Activated CD4-positive, alpha-beta T cell treated with anti-CD3 and anti-CD28 coated beads, Interleukin-2, Interleukin-6, amounts not matched to agents 100 ng/mL and 50 ng/mL, durations not matched to agents 16 hours and 8 hours (primary cell): ENCODE measurements at places on chromosomes 3 and 15.

- DNase-seq = peak; percentile 79
Measured at GRCh38 chr15:94229591-94230369, 1.6 kb upstream of the MCTP2 start.

DNA sequence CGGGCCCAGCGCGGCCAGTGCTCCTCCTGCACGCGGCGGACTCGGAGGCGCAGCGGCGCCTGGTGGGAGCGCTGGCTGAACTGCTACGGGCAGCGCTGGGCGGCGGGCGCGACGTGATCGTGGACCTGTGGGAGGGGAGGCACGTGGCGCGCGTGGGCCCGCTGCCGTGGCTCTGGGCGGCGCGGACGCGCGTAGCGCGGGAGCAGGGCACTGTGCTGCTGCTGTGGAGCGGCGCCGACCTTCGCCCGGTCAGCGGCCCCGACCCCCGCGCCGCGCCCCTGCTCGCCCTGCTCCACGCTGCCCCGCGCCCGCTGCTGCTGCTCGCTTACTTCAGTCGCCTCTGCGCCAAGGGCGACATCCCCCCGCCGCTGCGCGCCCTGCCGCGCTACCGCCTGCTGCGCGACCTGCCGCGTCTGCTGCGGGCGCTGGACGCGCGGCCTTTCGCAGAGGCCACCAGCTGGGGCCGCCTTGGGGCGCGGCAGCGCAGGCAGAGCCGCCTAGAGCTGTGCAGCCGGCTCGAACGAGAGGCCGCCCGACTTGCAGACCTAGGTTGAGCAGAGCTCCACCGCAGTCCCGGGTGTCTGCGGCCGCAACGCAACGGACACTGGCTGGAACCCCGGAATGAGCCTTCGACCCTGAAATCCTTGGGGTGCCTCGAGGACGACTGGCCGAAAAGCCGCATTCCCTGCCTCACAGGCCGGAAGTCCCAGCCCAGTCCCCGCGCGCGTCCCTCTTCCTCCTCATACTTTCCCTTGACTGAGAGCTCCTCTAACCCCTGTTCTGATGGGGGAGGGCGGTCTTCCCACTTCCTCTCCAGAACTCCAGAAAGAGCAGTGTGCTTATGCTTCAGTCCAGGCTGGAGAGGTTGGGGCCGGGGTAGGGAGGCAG lies 1.4 kb upstream of the IL17RC start:
- DNase-seq = peak; percentile 33

DNA sequence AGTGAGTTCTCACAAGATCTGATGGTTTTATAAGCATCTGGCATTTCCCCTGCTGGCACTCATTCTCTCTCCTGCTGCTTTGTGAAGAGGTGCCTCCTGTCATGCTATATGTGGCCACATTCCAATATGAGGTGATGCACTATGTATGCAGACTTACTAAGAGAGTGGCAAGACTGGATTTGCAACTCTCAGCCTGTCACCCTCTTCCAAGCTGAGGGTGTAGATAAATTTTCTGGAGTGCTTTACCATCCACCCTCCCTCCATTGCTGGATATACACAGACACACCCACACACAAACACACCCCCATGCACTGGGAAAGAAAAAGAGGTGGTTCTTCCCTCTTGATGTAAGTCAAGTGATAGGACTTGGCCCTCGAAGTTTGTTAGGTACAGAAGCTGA lies 30.2 kb upstream of the CHMP2B start:
- no peak for DNase-seq

- no peak for DNase-seq
Measured at GRCh38 chr3:99549957-99550603, 88.3 kb upstream of the COL8A1 start.

DNA sequence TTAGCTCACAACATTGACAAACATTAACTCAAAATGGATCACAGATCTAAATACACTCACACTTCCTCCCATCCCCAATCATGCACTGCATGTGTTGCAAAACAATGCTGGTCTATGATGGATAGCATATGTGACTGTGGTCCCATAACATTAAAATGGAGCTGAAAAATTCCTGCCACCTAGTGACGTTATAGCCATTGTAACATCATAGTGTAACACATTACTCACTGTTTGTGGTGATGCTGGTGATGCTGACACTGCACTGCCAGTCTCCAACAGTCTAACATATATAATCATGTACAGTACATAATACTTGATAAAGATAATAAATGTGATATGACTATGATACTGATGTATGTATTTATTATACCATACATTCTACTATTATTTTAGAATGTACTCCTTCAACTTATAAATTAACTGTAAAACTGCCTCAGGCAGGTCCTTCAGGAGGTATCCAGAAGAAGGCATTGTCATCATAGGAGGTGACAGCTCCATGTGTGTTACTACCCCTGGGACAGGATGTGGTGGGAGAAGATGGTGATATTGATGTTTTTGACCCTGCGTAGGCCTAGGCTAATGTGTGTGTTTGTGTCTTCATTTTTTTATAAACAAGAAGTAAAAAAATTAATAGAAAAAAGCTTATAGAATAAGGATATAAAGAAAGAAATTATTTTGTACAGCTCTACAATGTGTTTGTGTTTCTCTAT lies 41.3 kb downstream of the TXNRD3 start:
- peak; percentile 24 for DNase-seq

DNA sequence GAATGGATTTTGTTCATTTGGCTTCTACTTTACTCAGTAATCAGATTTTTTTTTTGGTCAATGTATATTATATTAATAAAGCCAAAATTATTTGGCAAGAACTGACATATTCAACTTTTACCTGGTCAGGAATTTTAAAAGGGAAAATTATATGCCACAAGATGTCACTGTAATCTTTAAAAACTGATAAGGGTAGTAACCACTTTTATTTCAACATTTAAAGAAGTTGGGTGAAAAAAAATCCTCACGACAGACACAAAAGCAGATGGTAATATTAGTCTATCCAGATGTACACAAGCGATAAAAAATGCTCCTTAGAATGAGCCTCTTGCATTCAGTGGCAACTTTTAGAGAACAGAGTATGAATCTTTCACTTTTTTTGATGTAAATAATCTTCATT lies 101.9 kb downstream of the SERPINI1 start:
- DNase-seq = no peak

- DNase-seq = no peak
Measured at GRCh38 chr15:67331676-67332075, 77.1 kb downstream of the IQCH start.

DNA sequence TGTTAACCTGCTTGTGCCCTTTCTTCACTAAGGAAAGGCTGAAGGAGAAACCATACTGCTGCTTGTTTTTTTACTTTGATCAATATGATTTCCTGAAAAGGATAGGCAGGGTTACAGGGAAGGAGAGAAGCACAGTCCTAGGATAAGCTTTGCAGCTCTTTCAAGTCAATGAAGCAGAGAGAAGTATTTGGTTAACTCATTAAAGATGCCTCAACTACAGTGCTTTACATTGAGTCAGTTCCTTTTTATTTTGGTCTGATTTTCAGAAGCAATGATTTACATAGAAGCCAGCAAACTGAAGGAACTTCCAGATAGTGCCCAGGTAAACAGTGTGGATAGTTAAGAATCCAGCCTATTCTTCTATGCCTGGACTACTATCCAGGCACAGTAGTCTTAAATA lies 64.8 kb downstream of the ARIH1 start:
- no peak for DNase-seq

DNA sequence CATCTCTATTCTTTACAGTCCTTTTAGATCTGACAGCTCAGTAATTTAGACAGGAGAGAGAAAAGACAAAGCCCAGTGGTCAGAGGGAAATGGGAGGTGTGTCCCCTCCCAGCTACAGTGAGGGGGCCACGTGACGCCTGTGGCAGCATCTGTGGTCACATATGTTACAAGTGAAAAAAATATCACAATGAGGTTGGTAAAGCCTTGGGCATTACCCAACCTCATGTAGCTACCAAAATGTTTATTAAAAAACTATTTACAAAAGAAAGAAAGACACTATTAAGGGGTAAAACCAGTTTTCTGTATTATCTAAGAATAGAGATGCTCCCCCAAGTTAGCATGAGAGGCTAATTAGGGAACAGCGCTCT lies 42.9 kb upstream of the PLCL2 start:
- DNase-seq = peak; percentile 68

DNA sequence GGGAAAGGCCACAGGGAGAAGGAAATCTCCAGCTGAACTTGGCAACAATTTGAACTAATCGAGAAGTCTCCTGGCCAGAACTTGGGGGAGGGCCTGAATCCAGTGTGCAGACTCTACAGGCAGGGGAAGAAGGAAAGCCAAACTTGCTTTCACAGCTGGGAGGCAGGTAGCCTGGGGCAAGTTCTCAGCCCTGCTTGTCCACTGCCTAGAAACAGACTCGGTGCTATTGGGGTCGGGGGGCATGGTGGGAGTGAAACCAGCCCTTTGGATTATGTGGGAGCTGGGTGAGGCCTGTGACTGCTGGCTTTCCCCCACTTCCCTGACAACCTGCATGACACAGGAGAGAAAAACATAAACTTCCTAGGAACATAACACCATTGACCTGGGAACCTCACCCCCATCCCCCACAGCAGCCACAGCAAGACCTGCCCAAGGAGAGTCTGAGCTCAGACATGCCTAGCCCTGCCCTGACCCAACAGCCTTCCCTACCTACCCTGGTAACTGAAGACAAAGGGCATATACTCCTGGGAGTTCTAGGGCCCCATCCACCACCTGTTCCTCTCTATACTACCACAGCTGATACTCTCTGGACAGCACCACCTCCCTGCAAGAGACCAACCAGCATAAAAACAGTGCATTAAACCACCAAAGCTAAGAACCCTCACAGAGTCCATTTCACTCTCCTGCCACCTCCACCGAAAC lies 103.7 kb upstream of the MNS1 start:
- DNase-seq = no peak

DNA sequence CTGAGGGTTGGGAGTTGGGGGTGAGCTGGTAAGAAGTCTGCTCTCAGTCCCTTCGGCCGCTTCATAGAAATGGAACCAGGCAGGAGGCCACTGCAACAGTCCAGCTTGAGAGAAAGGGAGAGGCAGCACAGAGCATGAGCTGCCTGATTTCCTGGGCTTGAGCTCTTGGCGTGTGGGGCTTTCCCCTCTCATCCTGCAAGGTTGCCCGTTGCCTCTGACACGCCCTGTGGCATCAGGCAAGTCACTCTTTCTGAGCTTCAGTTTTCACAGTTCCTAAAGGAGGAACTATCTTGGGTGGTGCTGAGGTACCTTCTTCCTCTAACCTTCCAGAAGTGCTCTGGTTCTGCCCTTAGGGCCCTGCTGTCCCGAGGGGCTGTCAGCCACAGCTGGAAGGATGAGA lies 4.9 kb downstream of the MESP2 start:
- peak; percentile 68 for DNase-seq

DNA sequence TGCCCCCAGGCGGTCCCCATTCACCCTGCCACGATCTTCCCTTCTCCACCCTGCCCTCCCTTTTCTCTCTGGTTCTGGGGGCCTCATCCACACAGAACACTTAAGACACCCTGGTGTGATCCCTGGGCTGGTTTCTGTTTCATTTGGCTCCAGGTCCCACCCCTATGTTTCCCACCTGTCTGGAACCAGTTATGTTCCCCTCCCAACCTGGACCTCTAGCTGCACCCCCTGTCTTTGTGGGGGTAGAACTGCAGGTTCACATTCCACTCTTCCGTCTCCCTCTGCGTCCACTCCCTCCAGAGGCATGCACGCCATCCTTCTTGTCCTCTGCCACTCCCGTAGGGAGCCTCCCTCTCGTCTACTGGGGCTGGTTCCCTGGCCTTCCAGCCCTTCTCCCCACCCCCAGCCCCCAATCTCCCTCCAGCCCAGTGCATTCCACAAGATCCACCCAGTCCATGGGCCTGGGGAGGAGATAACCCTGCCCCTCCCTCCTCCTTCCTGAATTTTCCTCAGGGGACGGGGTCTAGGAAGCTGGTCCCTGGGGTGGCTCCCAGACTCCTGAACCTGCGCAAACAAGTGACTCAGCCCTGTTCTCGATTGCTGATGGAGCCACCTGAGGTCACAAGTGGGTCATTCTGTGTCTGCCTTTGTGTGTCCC lies 73.8 kb downstream of the ABTB1 start:
- no peak for DNase-seq

- no peak for DNase-seq
Measured at GRCh38 chr3:162337630-162338029, 841.0 kb downstream of the OTOL1 start.

DNA sequence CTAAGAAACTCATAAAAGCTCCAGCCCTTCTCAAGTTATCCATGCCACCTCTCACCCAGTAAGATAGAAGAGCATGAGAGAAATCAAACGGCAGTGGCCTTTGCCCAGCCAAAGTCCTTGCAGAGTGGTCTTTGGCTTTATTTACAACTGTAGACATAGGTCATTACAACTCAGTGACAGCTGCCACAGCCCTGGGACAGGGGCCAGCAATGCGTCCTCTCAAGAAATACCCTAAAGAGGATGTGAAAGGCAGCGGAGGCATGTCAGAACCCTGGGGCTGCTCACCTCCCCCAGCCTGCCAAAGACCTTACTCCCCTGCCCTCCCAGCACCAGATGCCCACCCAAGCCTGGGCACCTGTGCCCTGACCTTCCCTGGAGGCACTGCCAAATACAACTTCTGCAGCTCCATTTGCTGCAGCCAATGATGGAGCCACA lies 6.3 kb downstream of the ACAA1 start:
- DNase-seq = no peak
